ENCODE measurements at places on chromosomes 3 and 15.

GRCh38 chr3:72629191-72629631, 219.0 kb downstream of the SHQ1 start:
- no peak for DNase-seq

DNA sequence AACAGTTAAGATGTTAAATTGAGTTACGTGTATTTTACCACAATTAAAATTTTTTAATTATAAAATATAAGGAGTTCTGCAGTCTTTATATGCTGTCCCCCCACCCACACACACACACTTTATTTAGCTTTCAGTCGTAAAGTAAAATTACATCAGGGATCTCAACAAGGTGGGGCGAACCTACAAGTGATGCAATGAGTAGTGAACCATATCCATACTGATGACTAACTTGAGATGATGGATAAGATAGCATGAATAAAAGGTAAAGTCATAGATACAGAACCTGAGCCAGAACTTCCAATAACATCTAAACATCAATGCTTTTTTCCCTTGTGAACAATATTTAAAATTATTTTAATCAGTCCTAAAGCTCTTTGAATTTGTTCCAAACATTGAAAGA, 77.2 kb downstream of the VPS13C start:
- no peak for DNase-seq

- no peak for DNase-seq
Observed at GRCh38 chr3:192514081-192514753, 213.1 kb downstream of the FGF12 start.

GRCh38 chr15:70061696-70062270, 35.9 kb downstream of the TLE3 start:
- no peak for DNase-seq

GRCh38 chr3:65483480-65483879, 555.2 kb downstream of the MAGI1 start:
- no peak for DNase-seq

GRCh38 chr3:195558602-195559001, 15.5 kb upstream of the PPP1R2 start:
- DNase-seq: peak; percentile 68

DNA sequence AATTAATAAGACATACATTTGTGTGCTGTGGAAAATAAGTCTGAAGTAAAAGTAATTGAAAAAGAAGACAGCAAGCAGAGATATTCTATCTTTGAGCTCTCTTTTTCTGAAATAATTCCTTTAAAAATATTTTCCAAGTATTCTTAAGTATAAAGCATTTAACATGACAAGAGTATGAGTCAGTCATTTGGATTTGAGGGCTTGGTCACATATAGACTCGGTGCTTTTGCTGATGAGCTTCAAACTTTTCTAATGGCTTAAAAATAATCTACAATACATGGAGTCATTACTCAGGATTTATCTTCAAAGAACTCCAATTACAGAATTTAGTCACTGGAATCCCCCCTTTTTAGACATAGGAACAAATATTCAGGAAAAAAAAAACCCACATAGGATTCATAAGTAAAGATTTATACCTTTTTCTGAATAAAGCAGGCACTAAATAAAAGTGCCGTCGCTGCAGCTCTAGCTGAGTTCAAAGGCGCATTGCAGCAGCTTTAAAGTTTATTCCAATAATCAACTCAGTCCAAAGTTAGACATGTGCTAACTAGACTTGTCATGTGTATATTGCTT, 147.5 kb downstream of the CTNNB1 start:
- DNase-seq: no peak

DNA sequence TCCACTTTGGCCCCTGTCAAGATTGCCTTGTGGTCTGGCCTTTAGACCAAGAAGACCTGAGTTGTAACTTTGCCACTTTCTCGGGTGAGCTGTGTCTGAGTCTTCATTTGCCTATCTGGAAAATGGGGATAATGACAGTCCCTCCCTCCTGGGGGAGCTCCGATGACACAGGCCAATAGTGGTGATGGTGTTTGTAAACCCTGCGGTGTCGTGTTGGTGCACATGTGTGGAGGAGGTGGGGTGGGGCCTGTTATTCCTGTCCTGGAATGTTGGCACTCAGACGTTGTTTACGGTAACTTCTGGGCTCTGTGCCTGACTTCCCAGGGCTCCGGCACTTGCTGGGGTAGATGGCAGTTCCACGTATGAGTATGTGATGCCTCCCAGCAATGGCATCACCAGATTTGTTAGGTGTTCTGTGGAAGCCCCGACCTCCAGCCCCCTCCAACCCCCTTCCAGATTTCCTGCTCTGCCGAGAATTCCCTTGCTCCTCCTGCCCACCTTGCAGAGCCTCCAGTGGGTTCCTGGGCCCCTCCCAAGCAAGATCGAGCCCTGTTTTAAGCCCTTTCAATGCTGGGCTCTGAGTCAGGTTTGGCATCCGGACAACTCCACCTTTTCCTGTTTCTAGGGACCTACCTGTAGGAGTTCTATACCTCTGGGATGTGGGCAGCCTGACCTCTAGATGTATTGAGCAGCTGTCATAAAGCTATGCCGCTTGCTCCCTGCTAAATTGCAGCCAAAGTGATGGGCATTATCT, 31.4 kb downstream of the HRH1 start:
- no peak for DNase-seq

- DNase-seq: no peak
Observed at GRCh38 chr15:99593070-99593469, 27.3 kb downstream of the MEF2A start.

- DNase-seq: no peak
Observed at GRCh38 chr3:171194965-171195364, 168.4 kb upstream of the SLC2A2 start.

- DNase-seq: no peak
Observed at GRCh38 chr3:63135367-63135766, 142.7 kb upstream of the SYNPR start.

DNA sequence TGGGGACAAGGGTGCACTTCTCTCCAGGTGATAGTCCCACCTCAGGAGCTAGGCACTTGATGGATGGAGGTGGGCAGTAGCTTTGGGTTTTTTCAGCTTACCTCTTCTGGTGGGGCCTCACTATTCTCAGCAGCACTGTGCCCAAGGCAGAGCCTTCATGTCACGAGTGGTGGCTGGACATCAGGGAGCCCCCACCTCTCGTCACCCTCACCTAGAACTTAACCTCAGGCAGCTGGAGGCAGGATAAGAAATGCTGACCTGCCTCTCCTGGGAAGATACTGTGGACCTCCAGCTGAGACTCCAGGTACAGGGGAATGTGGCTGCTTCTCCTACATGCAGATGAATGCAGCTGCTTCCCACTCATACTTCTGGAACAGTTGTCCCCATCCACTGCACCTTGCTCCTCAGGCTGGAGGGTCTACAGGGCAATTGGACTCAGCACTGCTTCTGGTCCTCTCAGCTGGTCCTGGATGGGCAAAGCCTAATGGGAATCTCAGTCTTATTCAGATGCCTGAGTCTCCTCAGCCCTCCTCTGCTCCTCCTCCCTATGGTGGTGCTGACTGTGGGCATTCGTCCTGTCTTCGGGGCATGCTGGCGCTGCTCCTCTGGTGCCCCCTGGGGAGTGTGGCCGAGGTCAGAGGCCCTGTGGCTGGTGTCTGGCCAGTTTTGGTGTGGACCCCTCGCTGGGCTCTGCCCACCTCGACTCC, 129.9 kb downstream of the KLF13 start:
- DNase-seq: no peak

- DNase-seq: peak; percentile 13
Observed at GRCh38 chr3:26712211-26713026, 89.8 kb downstream of the LRRC3B start.

DNA sequence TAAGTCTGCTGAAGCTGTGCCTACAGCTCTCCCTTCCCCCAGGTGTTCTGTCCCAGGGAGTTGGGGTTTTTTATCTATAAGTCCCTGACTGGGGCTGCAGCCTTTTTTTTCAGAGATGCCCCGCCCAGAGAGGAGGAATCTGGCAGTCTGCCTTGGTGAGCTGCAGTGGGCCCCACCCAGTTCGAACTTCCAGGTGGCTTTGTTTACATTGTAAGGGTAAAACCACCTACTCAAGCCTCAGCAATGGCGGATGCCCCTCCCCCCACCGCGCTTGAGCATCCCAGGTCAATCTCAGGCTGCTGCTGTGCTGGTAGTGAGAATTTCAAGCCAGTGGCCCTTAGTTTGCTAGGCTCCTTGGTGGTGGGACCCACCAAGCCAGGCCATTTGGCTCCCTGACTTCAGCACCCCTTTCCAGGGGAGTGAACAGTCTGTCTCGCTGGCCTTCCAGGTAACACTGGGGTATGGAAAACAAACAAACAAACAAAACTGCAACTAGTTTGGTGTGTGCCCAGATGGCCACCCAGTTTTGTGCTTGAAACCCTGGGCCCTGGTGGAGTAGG, 189.4 kb downstream of the MFSD1 start:
- no peak for DNase-seq

GRCh38 chr15:79406210-79406609, 25.9 kb upstream of the MINAR1 start:
- no peak for DNase-seq

- DNase-seq: no peak
Observed at GRCh38 chr3:136988651-136989050, 30.9 kb downstream of the IL20RB start.

DNA sequence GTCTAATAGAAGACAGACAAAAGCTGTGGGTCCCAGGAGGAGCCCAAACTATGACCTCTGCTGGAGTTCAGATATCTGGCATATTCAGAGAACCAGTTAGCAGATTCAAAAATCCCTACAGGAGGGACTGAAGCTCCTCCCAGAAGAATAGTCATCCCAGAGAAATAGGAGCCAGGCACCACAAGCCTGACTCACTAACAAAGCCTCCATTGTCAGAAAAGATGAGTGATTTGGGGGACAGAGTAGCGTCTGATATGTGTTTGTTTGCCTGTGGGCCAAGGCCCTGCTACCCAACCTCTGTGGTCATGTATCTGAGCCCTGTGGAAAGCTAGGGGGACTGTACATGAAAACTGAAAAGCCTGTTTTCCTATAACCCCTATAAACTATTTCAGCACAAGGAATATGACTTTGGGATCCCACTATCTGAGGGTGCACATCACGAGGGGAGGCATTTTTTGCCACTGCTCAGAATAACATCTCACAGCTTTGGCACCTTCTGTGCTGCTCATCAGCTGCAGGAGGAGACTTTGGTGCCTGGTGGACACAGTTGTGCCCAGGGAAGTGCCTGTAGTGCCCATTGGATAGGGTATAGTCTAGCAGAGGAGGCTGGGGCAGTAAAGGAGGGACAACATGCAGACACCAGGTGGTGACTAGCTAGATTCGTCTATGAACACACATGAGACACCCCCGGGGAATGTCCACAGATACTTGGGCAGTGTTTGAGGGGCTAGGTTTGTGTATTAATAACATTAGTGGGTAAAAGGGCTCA, 9.7 kb upstream of the LARP6 start:
- DNase-seq: no peak

DNA sequence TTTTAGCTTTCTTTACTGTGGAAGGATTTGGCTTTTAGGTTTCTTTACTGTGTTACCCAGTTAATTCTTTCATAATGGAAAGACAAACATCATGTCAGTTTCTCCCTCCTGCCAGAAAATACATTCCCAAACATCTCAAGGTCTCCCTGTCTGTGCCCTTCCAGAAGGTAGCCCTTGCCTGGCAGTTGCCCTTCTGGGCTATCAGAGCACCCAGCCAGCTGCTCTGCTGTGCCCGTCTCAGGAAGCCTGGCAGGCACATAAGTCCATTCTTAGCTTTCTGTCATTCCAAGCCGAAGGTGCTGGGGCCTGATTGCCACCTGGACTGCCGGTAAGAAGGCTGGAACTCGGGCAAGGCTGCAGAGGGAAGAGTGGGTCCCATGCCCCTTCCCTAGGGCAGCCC, 203.4 kb downstream of the SLCO3A1 start:
- DNase-seq: no peak

DNA sequence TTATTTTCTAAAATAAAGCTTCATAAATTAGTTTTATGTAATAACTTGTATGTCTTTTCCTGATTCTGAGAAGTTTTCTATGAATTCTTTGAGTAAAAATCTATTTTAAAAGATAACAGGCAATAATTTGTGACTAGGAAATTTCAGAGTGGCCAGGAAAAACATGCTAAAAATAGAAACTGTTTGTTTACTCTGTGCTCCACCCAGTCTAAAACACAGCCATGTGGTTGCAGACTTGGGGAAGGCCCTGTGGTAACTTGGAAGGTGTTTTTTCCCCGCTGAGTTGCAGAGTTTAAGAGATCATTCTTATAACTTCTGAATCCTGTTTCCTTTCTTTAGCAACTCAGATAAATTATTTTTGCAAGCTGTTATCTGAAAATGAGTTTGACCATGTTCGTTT, 21.9 kb downstream of the PLCL2 start:
- DNase-seq: no peak
